Prostate gland (tissue), 2 donors: ENCODE measurements at places on chromosomes 12 and 14. TPM values are rescaled to one million over a fixed set of nuclear protein-coding genes. Genes with fewer than 3 reads are reported as not detected.

DNA sequence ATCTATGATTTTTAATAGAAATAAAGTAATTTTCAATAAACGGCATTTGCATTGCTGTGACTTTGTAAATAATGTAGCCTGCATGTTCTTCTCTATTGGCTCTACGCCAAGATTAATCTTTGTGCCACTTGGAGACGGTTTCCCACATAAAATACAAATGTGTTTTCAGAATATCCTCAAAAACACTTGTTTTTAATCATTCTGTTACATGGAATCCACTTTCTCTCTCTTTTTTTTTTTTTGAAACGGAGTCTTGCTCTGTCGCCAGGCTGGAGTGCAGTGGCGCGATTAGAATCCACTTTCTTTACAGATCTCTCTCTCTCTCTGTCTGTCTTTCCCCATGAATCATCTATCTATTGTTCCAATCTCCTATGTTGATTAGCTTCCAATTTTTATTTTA lies 22.8 kb upstream of the SSPN start:
- no peak for DNase-seq

DNA sequence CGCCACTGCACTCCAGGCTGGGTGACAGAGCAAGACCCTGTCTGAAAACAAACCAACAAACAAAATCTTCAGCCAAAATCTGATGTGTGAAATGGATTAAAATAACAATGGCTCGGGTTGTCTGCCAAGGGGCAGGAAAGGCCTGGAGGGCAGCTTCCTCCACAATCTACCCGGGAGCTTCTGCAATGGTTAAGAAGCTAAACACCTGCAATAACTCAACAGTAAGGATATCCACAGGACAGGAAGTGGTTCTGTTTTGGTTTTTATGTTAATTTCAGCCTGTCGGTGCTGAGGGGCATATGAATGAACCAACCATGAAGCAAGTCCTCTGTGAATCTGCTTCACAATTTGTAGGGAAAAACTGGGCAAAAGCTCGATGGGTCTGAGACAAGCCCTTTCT lies 34.4 kb downstream of the RAD52 start:
- DNase-seq: no peak

DNA sequence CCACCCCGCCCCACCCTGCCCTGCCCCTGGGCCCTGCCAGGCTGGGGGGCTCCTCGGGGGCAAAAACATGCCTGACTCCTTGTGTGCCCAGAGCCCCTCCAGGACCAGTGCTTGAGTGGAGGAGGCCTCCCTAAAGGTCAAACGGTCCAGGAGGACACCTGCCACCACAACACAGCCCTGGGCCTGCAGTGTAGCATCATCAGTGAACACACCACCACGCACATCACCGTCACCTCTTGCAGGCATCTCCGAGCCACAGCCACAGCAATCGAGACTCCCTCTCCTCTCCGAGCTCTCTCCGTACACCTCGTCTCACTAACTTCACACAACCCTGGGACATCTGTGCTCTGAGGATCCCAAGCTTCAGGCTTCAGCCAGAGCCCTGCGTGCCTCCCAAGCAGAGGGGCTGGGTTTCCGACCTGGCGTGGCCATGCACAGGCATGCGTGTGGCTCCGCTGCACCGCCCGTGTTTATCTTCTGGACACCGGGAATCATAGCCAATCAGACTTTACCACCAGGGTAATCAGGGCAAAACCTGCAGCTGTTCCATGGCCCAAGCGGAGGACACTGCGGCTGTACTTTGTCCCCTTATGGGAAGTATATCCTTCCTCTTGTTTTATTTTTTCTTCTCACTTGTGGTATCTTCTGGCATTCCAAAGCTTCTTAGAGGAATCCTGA lies 6.2 kb upstream of the DIO3 start:
- no peak for DNase-seq

DNA sequence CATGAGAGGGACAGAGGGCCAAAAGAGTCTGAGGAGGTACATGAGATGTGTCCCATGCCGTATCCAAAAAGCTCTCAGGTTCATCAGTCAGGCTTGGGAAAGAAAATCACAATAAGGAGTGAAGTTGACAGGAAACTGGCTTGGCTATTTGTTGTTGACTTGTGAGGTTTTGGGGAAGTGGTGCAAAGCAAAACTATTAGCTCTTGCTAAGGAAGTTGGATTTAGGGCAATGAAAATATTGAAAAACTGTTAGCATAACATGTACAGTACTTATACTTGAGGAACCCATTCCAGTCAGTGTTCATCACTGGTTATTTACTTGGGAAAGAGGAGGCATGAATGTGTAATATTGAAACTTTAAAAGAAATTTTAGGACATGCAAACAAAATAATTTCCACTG lies 145.9 kb downstream of the DUSP6 start:
- DNase-seq: no peak

Gene CIDEB
- total RNA-seq: 9.1 TPM
